ENCODE measurements at places on chromosomes 11 and 22.
A peak's percentile ranks its signal among the peaks of the same experiment; 100 is the strongest.

DNA sequence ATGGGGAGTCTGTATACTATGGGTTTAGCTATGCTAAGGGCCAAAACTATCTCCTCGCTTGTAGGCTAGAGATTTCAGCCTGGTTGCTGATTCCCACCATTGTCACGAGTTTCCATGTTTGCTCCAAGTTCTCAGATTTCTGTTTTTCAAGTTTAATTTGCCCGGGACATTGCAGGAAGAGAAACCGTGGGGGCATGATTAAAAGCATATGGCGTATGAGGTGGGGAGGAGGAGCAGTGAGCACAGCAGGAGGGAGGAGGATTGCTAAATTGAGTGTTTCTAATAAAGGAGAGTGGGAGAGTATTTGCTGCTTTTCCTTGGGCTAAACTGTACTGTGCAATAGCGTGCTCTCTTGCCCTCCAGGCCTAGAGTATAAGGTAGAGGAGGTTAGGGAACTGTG, 558.4 kb downstream of the METTL15 start:
- DNase-seq, result no peak

DNA sequence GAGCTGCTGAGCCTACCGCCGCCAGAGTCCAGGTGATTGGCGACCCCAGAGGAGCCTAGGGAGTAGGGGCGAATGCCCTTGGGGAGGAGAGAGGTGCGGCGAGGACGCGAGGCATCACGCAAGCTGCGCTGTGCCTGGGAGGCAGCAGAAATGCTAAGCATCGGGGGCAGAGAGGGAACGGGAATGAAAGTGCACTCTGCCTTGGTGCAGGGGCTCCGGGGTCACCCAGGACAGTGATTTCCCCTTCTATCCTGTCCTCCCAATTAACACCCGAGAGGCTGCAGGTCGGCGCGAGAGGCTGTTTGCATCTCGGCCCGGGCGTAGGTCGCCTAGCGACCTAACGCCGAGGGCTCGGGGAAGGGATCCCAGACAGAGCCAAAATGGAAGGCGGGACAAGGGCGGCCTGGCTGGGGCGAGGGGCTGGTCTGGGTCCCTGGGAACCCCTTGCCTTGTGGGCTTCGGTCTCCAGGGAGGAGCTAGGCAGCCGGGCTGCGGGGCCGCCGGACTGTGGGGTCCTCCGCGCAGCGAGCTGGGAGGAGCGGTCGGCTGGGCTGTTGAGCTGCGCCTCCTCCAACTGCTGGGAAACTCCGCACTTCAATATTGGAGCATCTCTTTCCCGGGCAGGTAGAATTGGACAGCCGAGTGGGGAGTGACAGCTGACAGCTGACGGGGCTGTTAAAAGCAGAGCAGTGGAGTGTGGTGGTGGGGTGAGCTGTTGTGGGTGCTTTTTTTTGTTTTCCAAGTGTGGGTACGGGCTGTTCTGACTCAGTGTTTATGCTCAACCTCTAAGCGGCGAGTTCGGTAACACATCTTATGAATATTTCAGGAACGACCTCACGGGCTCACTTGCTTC, 657 bp downstream of the ELMOD1 start:
- no peak for DNase-seq

DNA sequence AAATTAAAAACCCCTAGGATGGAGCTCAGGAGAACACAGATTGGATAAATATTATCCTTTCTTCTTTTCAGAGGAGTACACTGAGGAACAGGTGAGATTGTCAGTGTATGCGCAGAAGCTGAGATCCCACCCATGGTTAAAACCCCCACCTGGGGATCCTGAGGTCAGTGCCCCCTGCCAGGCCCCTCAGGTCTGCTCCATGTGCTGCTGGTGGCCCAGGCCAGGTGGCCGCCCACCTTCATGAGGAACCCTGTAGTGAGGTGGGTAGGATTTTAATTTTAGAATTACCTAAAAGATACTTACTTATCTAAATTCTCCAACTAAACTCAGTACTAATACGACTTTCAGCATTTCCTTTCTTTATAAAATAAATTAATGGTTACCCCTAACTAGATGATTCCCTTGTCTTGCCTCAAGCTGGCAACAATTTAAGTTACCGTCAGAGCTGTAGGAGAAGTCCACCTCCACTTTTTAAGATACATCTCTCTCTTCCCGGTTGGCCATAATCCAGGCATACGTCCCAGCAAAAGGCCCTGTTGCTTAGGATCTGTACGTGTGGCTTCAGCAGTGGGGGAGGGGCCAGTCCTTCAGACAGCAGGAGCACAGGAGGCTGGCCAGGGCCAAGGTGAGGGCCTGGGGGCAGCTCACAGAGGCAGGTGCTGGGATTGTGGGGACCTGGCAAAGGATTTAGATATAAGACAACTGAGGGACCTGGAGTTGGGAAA, 61.5 kb upstream of the PITPNB start:
- DNase-seq, result no peak

GRCh38 chr11:72618803-72619202, 55.4 kb downstream of the PDE2A start:
- DNase-seq, result no peak

DNA sequence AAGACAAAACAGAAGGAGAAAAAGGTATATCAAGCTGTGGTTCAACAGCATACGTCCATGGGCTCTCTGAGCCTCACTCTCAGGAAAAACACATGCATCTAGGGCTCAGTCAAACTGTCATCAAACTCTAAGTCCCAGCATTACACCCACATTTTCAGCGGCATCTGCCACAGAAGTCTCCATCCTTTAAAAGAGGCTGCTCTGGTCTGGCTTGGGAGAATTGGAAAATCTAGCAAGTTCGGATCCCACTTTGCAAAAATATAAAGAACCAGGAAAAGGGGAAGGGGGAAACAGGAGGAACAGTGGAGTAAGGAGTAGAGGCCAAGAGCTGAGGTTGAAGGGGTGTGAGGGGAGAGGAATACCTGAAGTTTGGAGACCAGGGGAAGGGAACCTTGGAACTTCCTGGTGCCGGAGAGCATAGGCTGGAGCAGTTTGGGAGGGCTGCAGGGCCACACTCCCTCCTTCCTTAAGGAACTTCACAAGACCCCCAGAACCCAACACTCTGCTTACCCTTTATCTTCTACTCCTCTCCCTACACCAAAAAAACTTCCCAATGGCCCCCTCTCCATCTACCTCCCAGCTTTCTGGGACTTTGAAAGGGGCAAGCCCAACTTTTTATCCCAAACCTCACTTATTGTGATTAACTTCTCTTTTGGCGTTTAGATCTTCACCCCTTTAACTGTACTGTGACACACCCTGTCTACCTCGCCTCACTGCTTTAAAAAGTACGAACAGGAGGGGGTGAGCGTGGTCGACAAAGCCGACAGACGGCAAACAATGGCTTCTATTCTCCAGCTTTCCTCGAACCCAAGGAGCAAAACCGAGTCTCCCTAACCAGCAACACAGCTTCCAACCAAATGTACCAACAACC, 4.0 kb downstream of the PAX6 start:
- no peak for DNase-seq

- no peak for DNase-seq
Observed at GRCh38 chr11:34263441-34264091, 94.2 kb downstream of the ABTB2 start.

DNA sequence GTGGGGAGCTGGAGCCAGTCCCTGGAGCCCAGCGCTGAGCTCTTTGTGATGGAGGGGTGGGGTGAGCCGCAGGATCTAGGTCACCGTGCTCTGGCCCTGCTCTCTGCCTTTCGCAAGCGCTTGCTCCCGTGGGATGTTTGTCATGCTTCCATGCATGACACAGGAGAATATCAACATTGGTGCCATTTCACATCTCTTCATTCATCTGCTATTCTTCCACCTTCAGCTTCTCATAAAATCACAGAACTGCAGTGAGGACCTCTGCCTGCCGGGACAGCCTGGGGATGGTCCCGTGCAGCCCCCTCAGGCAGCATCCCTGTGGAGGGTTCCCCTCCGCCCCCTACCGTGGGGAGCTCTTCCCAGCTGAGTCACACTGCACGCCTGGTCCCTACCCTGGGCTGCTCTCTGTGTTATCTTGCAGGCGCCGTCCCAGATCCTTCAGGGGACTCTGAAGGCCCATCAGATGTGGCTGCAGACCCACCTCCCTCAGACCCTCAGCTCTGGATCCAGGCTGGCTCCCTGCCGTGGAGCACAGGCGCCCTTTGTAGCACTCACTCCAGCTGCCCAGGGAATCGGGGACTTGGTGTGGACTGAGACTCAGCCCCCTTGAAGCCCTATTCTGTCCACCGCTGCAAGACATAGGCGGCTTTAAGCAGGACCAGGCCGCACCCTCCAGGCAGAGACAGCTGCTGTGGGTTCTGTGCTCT, 5.1 kb upstream of the SEPTIN5 start:
- no peak for DNase-seq

DNA sequence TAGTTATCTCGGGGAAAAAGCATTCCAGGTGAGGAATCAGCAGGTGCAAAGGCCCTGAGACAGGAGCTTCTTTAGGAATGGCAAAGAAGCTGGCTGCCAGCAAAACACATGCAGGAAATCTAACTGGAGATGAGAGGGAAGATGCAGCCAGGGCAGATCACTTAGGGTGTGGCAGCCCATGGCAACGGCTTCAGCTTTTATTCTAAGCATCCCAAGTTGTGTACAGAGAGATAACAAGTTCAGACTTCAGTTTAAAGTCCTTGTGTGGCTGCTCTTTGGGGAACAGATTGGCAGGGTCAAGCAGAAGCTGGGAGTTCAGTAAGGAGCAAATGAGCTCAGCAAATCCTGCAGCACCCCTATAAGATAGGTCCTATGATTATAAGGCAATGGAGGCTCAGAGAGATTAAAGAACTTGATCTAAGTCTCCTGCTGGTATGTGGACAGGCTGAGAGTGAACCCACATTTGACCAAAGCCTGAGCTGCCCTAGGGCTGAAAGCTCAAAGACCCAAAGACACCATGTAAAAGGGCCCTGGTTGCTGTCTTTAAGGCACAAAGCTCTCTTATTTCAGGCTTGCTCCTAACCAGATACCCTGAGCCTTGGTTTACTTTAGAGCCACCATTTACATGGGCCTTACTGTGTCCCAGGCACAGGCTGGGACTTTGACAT, 466.8 kb downstream of the SOX6 start:
- DNase-seq, result no peak

- DNase-seq, result no peak
Observed at GRCh38 chr11:22317656-22318055, 20.5 kb upstream of the SLC17A6 start.

DNA sequence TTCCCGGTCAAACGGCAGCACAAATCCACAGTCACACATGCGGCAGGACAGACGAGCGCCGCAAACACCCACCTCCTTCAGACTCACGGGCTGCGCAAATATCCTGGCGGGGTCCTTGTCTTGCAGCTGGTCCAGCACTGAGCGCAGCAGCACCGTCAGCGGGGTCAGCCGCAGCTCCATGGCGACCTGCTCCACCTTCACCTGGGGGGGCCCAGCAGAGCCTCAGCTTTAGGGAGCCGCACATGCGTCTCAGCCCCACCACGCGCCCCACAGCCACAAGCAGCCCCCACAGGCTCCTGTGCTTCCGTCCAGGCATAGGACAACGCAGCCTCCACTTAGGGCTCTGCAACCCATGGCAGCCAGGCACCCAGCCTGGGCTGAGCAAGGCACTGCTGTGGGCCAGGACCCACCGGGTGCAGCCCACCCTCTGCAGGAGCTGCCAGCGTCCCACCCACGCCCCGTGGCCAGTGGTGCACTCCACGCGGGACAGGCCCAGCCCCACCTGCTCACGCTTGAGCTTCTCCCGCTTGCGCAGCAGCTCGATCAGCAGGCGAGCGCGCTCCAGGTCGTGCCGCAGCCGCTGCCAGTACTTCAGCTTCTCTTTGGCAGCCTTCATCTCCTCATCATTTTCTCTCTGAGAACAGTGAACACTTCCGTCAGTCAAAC, 29.1 kb downstream of the BRD1 start:
- no peak for DNase-seq

- DNase-seq, result no peak
Observed at GRCh38 chr11:117646411-117646810, 150.6 kb downstream of the DSCAML1 start.

DNA sequence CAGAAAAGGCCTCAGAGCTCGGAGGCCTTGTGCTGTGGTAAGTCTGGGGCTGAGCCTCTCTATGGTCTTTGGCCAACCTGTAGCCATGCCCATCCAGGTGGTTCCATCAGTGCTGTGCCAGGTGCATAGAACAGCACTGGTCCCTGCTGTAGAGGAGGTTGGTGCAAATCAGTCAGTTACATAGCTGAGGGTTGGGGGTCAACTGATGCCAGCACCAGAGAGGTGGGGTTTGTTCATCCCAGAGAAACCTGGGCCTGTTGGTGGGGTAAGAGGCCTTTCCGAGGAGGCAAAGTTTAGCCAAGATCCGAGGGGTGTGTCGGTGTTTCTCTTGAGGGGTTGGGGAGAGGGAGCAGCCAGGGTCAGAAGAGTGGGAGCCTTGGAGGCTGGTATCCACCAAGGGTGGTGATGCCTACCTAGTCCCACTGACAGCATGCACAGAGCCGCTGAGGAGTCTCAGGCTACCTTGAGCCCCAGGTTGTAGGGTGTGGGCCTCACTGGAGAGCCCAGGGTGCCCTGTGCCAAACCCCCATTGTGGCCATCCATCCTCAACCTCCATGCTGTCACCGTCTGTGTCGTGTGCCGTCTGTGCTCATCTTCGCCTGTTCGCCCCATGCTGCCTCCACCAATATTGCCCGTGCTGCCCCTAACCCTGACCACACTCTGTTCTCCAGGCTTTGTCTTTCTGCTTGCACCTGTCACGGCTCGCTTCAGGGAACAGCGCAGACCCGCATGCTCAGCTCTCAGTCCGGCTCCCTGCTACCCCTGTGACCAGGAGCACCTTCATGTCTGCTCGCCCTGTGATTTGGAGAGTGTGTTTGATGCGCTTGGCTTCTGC, 78.7 kb upstream of the SUSD2 start:
- no peak for DNase-seq

DNA sequence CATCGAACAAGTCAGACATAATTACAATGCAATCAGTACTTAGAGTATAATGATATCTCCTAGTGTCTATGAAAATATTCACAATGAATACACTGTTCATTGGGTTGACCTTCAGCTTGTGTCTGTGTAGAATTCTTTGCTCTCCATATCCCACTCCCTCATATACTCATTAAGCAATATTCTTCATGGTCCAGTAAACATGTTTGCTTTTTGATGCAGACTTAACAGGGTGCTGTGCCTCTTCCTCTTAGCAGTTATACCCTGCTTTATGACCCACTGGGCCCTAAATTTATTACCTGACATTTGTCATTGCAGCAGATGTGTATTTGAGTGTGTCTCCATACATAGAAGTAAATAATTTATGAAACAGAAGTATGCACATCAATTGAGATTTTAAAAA, 352.5 kb upstream of the CCDC179 start:
- DNase-seq, result no peak

- no peak for DNase-seq
Observed at GRCh38 chr11:16891165-16891564, 123.0 kb downstream of the PLEKHA7 start.

DNA sequence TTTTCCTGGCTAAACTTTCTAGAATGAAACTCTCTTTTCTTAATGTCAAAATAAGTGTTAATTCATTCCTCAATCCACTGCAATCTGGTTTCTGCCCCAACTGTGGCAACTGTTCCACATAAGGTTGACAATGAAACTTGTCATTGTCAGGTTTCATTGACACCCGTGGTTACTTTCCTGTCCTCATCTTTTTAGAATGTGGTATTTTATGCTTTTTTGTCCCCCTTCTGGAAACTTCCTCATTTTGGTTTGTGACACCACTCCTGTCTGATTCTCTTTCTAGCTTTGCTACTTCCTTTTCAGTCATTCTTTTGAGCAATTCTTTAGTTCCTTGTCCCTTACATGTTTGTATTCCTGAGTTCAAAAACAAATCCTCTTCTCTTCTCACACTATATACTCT, 7.5 kb upstream of the PDE3B start:
- no peak for DNase-seq

- DNase-seq, result peak; percentile 57
Observed at GRCh38 chr11:65329944-65330403, 3.7 kb upstream of the DPF2 start.

- DNase-seq, result no peak
Observed at GRCh38 chr22:38835888-38836301, 7.9 kb downstream of the NPTXR start.
